ENCODE measurements at places on chromosomes 6 and 20. TPM values are rescaled to one million over a fixed set of nuclear protein-coding genes. Genes with fewer than 3 reads are reported as not detected.

The PTCRA gene
- total RNA-seq, result not detected

The BMP2 gene
- total RNA-seq, result 2.5 TPM

The SLC22A16 gene
- total RNA-seq, result not detected

The THBS2 gene
- 12.5 TPM for total RNA-seq

All from Daoy (cell line).